ENCODE measurements at places on chromosomes 6 and 20. TPM values are rescaled to one million over a fixed set of nuclear protein-coding genes. Genes with fewer than 3 reads are reported as not detected.

- DNase-seq, result peak; percentile 58
Measured at GRCh38 chr6:43076464-43077332, 584 bp downstream of the PTK7 start.

GRCh38 chr6:145312481-145312880, 422.8 kb downstream of the EPM2A start:
- DNase-seq, result no peak

- DNase-seq, result no peak
Measured at GRCh38 chr20:58913079-58913478, 60.6 kb downstream of the GNAS start.

DNA sequence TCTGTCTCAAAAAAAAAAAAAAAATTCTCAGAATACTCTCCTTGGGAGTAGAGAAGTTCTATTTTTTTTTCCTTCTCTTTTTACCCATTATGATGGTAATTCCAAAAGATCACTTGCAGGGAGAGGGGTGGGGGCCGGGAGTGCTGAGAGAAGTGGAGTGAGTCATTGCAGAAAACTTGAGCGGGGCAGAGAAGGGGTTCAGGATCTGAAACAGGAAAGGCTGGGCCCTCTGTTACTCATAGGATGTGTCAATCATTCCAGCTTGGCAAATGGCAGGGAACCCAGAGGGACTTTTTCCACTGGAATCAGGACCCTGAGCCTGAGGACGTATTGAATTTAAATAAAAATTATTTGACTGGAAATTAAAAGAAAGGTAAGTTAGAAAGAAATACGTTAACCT, 111.4 kb upstream of the ARMC2 start:
- peak; percentile 69 for DNase-seq

DNA sequence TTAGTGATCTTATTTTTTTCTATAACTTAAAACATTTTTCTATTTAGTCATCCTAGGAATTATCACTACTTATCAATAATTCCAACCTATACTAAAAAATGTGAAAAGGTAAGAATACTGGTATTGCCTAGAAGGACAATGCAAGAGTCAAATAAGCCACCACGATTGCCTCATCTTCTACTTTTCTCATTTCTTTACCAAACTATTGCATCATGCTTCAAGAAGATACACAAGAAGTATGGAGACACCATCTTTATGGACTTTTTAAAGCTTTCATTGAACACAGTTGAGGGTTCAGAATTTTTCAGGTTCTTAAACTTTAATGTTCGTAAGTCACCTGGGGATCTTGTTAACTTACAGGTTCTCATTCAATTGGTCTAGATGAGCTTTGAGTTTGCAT, 25.9 kb downstream of the ELOVL2 start:
- no peak for DNase-seq

DNA sequence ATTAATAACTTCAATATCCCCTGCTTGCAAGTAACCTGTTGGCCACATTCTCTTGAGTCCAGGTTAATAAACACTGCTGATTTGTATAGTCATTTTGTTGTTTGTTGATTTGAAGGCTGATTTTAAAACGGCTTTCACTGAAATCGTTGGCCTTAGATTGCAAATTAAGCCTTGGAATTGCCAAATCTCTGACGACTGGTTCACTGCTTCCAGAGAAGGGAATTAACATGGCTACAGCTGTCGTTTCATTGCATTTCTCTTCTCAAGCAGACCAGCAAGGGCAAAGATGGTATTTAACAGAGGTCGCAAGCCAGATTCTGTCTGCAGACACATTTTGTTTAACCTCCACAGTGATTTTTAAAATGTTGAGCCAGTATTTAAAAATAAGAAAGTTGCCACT, 470.9 kb downstream of the TFAP2A start:
- DNase-seq, result no peak

- DNase-seq, result peak; percentile 87
Measured at GRCh38 chr20:31560094-31560745, 44.9 kb upstream of the ID1 start.

DNA sequence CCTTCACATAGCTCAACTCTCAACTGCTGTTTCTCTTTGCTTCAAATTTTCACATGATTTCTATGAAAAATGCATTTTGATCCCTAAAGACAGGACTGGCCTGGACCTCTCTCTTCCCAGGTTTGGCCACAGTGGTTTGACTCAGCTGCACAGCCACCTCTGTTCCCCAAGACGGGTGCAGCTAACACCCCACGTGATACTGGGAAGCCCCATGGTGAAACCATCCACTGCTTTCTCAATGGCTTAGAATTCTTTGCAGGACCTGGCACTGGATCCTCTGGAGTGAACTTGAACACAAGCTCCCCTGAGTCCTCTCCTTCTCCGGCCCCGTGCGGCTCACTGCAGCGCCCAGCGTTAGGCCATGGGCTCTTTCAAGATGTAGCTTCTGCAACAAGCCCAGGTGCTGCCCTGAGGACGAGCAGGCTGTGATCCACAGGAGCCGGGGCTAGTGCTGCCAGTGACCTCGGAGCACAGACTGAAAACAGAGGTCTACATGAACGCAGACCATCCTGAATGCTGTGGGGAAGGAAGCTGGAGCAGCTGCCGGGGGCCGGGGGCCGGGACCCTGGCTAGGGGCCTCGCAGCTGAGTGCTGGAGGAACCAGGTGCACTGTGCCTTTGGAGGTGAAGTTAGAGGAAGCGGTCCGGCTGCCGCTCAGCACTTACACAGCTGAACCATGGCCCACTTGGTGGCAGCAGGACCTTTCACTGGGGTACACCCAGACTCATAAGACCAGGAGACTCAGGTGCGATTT, 58.8 kb upstream of the MPC1 start:
- DNase-seq, result no peak

DNA sequence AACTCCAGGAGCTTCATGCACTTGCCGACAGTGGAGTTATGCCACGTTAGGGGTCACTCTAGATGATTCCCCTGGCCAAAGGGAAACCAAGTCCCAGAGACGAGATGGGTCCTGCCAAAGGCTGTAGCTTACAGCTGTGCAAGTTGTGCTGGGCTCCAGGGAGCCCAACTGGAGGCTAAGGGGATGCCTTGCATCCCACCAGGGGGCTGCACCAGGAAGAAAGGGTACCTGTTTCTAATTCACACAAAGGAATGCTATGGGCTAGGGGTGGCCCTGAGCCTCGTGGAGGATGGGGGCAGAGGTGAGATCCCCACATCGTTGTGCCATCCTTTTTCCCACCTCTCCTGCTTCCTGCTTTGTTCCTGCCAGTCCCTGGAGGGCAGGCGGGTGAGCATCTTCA, 23.7 kb upstream of the SCRT2 start:
- DNase-seq, result no peak

DNA sequence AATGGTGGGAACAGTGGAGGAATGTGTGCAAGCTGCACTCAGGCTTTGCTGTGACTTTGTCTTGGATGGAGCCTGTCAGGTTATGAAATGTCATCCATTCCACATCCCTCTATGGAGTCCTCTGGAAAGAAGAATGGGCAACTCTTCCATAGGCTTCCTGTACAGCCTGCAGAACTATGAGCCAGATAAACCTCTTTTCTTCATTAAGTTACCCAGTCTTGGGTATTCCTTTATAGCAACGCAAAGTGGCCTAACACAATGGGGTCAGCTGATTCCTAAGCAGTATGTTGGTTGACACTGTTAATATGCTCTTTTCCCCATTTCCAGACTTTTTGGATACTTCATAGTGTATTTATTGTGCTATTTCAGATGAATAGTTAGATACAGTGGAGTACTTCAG, 75.8 kb upstream of the IYD start:
- DNase-seq, result no peak

The PNPLA1 gene
- total RNA-seq, result not detected

The RNF144B gene
- total RNA-seq, result 11.9 TPM

The SEMG1 gene
- total RNA-seq, result not detected

The RBBP8NL gene
- total RNA-seq, result not detected

The SFTA2 gene
- total RNA-seq, result not detected

The CMTR1 gene
- total RNA-seq, result 36.7 TPM

The TMEM74B gene
- 4.8 TPM for total RNA-seq

The EPB41L1 gene
- 33.8 TPM for total RNA-seq
